Pons (tissue), 1 donor: ENCODE measurements at places on chromosomes 16 and 17.

- no peak for DNase-seq
Observed at GRCh38 chr17:80577876-80578570, 33.4 kb downstream of the RPTOR start.

DNA sequence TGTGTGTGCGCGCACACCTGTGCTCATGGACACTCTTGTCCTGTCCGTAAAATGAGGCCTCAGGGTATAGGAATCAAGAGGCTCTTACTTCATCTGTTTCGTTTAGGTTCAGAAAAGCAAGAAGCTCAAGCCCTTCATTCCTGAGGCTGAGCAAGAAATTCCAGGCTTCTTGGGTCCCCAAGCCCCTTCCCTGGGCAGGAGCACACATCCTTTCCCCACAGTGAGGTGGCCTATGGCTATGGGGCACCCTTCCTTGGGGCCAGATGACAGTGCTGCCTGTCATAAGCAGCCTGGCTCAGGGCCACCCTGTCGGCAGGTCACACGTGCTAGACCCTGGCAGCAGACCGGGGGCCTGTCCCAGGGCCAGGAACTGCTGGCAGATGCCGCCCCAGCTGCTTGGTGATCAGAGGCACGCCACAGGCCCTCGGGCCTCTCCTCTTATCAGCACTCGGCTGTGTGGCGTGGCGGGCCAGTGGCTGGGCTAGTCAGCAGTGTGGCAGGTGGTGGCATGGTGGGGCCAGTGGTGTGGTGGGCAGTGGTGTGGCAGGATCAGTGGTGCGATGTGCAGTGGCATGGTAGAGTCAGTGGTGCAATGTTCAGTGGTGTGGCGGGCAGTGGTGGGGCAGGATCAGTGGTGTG lies 50.2 kb downstream of the NKD1 start:
- no peak for DNase-seq

DNA sequence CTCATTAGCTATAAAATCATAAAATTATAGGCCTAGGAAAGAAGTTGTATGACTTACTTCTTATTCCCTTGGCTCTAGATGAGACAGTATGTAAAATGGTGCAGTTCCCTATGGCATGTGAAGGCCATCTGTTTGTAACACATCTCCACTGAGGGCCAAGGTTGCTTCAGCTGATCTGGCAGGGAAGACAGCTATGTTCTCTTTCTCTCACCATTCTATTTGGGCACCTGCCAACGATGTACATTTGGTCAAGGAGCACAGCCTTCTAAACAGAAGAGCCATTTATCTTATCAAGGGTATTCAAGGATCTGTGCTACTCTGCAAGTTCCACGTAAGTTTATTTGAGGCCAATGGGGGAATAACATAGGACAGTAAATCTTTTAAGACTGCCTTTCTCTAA lies 129.8 kb upstream of the TOM1L1 start:
- no peak for DNase-seq

- DNase-seq = no peak
Observed at GRCh38 chr16:76577003-76577402, 299.8 kb downstream of the CNTNAP4 start.

DNA sequence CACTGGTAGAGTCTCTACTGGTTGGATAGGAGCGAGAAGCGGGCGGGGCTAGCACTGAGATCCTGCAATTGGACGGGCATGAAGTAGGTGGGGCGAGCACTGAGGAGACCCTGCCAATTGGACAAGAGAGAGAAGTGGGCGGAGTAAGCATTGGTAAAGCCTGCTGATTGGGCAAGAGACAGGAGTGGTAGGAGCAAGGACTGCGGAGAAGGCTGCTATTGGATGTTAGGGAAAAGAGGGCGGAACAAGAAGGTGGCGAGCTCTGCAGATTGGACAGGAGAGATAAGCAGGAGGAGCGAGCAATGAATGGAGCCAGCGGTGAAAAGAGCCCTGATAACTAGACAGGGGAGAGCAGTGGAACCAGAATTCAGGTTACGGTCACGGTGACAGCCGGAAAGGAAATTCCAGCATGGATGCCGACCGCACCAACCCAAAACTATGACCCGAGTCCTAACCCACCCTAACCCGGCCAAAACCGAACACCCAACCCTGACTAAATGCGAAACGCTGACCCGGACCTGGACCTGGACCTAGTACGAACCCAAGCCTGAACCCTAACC lies 4.8 kb downstream of the SCGB1C2 start:
- DNase-seq = no peak

DNA sequence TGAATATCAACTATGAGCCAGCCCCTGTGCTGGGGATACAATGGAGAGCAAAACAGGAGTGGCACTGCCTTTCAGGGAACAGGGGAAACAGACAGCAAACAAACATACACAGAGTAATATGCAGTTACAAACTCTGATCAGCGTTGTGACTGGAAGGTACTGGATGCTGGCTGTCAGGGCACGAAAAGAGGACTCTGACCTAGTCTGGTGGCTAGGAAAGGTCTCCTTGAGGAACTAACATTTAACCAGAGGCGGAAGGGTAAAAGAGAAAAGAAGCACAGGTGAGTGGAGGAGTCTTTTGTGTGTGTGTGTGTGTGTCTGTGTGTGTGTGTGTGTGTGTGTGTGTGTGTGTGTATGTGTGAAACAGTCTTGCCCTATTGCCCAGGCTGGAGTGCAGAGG lies 12.4 kb upstream of the B4GALNT2 start:
- DNase-seq = no peak
